ENCODE measurements at places on chromosomes 1 and 21.

GRCh38 chr1:156577550-156577949 is 2.0 kb upstream of the TTC24 start:
- no peak for DNase-seq

DNA sequence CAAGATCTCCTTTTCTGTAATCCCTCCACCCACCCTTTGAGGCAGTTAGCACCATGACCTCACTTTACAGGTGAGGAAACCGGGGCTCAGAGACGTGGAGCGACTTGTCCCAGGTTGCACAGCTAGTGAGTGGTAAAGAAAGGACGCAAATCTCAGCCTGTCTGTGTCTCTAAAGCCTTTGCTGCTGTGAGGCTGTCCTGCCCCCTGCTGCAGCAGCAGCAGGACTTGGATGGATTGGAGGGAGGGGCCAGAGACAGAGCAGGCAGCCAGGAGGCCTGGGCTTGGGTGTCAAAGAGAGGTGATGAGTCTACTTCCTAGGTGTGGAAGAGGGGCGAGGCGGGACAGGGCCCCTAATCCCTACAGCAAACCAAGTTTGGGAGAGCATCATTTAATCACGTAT is 69.6 kb downstream of the PTPRU start:
- DNase-seq: no peak

GRCh38 chr1:76109901-76110560 is 35.5 kb downstream of the ST6GALNAC3 start:
- DNase-seq: no peak

GRCh38 chr1:227726924-227727599 is 8.0 kb downstream of the JMJD4 start:
- no peak for DNase-seq

- DNase-seq: no peak
Observed at GRCh38 chr1:165854101-165854845, 26.9 kb downstream of the UCK2 start.

GRCh38 chr1:175054736-175055135 is 12.9 kb upstream of the TNN start:
- DNase-seq: no peak

DNA sequence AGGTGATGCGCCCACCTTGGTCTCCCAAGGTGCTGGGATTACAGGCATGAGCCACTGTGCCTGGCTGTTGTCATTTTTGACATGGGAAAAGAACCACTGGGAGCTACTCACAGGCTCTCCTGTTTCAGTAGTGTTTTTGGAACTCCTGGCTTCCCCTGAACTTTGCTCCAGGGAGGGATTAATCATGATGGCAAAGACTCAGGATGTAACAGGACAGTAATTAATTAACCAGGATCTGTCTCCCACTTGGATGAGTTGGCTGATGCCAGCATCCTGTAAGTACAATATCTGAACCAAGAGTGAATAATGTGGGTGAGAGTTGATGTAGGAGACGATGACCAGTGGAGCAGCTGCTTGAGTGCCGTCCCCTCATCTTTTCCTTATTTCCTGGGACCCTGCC is 4.9 kb downstream of the SFT2D2 start:
- DNase-seq: no peak

DNA sequence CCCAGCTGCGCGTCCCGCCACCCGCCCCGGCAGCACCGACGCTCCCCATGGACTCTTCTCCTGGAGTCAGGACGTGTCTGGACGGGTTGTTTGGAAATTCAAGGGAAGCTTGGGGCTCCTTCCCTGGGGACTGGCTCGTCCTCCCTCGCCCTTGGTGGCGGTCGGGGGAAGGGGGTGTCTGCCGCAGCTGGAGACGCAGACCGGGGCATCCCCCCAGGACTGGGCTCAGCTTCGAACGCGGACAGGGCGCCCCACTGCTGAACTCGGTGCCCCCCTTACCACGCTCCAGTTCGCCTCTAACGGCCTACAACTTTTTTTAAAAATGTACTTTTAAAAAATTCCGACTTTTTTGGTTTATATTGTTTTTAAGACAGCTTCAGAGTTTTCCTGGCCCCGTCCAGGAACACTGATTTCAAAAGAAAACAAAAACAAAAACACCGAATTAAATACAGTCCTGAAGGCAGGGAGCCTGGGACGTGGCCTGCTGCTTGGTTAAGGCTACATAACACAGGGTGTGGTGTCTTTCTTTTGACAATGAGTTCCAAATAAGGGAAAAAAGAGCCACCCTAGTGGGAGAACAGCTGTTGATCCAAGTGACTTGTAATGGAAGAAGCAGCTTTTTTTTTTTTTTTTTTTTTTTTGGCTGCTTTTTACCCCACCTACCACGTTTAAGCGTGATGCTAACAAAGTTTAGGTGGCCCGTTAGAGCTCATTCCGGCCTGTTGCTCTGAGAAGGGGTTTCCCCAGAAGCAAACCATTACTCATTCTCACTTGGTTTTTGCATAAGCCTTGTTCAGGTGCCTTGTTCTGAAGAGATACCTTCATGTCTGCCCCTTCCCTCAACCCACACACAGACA is 862 bp upstream of the DIPK1A start:
- no peak for DNase-seq

DNA sequence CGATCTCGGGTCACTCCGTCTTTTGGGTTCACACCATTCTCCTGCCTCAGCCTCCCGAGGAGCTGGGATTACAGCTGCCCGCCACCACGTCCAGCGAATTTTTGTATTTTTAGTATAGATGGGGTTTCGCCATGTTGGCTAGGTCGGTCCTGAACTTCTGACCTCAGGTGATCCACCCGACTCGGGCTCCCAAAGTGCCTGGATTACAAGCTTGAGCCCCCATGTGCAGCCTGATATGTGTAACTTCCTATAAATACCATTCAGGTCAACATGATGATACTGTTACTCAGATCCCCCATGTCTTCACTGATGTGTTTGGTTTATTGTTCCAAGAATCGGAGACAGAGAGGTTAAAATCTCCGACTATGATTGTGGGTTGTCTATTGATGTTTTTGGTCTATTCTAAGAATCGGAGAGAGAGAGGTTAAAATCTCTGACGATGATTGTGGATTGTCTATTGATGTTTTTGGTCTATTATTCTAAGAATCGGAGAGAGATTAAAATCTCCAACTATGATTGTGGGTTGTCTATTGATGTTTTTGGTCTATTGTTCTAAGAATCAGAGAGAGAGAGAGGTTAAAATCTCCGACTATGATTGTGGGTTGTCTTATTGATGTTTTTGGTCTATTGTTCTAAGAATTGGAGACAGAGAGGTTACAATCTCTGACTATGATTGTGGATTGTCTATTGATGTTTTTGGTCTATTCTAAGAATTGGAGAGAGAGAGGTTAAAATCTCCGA is 17.0 kb downstream of the C1orf159 start:
- DNase-seq: no peak

- DNase-seq: no peak
Observed at GRCh38 chr1:243415663-243416408, 160.0 kb downstream of the SDCCAG8 start.

DNA sequence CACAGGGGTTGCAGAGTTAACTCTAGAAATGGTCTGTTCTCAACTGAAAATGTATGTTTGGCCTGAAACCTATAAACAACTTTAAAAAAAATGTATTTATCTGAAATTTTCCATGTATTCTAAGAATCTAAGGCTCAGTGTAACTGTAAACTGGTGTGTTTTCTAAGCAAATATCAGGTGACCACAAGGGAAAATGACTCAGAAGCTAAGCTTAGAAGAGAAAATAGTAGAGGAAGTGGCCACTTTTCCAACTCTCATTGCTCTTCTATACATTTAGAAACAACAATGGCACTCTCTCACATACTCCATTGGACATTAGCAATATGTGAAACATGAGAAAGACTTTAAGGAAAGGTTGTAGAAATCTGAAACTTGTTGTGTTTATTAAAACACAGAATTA is 7.5 kb downstream of the TNFSF18 start:
- DNase-seq: no peak

DNA sequence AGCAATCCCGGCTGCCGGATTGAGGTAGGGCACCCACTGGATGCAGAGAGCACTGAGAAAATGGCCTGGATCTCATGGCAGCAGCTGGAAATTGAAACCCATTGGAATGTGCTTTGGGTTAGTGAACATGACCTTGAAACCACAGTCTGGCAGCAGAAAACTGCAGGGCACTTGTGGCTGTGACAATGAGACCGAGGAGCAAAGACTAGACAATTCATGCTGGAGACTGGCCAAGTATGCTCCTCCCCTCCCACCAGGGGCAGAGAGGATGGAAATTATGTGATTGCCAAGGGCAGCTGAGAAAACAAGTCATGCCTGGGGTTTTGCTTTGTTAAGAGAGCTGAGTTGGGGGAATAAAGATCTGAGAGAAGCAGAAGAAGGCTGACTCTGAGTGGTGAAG is 60.7 kb downstream of the ZNF697 start:
- DNase-seq: no peak

DNA sequence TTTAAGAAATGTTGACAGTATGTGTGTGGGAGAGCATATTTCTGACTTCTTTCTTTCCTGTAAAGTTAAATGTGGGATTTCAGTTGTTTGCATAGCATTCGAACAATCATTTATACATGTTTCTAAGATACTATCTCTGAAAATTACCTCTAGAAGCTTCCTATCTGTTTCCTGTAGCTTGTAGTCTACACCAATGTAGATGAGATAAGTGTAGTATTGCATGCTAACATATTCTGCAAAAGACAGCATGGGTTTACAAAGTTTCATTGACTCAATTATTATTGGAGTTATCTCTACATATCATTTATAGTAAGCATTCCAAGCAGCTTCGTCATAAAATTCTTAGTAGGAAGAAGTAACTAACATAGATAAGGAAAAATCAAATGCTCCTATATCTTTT is 98.9 kb upstream of the DPYD start:
- DNase-seq: no peak

DNA sequence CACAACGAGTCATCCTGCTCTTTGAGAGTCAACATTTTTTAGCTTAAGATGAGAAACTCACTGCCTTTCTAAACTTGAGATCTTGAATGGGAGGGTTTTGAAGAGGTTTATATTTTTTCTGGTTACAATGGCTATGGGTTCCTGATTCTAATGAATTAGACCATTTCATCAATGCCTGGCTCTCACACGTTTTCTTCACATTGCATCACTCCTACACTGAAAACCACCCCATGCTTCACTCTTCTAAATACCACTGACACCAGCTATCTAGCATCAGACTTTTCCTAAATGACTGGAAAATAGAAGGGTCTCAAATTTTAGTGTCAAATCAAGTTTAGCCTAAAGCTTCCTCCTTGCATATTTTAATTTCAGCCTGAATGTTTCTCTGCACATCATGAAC is 606.1 kb upstream of the USP24 start:
- DNase-seq: no peak

GRCh38 chr1:147741065-147741464 is 19.3 kb downstream of the GJA5 start:
- no peak for DNase-seq

GRCh38 chr1:195866781-195867222 is 741.4 kb downstream of the KCNT2 start:
- no peak for DNase-seq

DNA sequence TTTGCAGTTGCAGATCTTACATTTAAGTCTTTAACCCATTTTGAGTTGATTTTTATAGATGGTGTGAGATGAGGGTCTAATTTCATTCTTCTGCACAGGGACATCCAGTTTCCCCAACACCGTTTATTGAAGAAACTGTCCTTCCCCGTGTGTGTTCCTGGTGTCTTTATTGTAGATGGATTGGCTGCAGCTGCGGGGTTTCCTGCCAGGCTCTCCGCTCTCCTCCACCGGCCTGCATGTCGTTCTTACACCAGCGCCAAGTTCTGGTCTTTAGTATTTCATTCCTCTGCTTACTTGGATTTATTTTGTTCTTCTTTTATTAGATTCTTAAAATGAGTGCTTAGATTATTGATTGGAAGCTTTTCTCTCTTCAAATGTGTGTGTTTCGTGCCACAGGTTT is 98.9 kb upstream of the COL6A1 start:
- no peak for DNase-seq

DNA sequence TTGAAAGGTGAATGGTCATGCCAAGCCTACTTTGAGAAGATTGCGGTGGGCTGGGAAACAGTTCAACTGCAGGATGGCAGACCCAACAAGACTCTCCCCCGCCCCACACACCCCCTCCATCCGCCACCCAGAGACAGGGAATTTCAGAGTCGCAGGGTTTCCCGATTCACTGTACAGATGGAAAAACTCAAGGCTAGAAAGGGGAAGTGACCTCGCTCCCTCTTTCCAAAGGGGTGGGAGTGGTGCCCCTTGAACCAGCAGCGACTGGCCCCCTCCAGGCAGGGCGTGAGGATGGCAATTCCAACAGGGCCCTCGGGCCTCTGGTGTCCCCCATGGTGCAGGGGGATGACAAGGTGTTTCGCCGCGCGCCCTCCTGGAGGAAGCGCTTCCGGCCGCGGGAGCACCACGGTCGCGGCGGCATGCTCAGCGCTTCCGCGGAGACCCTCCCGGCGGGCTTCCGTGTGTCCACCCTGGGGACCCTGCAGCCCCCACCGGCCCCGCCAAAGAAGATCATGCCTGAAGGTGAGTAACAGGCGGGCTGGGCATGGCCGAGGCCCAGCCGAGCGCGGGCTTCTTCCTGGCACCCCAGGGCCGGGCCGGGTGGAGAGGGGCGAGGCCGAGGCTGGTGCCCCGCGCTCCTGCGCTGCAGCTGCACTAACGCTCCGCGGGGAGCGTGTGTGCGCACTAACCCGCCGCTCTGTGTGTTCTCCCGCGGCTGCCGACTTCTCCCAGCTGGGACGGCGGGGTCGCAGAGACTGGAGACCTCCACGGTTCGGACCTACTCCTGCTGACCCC is 10.4 kb downstream of the MYOG start:
- DNase-seq: no peak

- no peak for DNase-seq
Observed at GRCh38 chr1:6694121-6694713, 7.4 kb downstream of the DNAJC11 start.

DNA sequence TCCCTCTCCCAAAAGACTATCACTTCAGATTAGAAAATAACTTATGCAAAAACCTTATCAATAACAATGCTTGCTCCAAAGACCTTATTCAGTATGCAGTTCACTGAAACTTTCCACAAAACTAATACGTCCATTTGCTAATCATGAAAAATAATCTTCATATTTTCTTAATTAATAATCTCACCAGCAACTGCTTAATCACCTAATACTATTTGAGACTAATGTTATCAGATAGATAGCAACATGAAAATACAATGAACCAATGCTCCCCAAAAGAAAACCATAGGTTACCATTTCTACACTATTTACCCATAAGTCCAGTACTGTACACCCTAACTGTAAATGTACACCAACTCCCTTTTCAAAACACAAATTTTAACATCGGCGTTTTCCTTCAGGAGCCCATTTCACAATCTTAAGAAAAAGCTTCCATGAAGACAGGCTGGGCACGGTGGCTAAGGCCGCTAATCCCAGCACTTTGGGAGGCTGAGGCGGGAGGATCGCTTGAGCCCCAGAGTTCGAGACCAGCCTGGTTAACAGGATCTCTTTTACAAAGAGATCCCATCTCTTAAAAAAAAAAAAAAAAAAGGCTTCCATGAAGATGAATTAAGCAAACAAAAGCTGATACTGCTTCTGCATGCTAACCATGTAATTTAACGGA is 1.7 kb downstream of the GNB1 start:
- DNase-seq: no peak
